ENCODE measurements at places on chromosomes 7 and 10. TPM values are rescaled to one million over a fixed set of nuclear protein-coding genes. Genes with fewer than 3 reads are reported as not detected.

The C7orf57 gene
- 0.82 TPM for total RNA-seq

The TAS2R39 gene
- total RNA-seq: not detected

The OR2A42 gene
- 0.13 TPM for total RNA-seq

The CNTNAP2 gene
- total RNA-seq: 0.15 TPM

The AKR1C8 gene
- not detected for total RNA-seq

The METTL2B gene
- total RNA-seq: 20.2 TPM

The MRPS33 gene
- total RNA-seq: 24.2 TPM

The PIP gene
- not detected for total RNA-seq

The GRM3 gene
- not detected for total RNA-seq

The MYH16 gene
- total RNA-seq: not detected

The EPHA1 gene
- total RNA-seq: 23.8 TPM

The EMX2 gene
- total RNA-seq: not detected
